ENCODE measurements at places on chromosomes 5 and 9.

GRCh38 chr9:95981761-95982390, 106.4 kb downstream of the ERCC6L2 start:
- DNase-seq = no peak

DNA sequence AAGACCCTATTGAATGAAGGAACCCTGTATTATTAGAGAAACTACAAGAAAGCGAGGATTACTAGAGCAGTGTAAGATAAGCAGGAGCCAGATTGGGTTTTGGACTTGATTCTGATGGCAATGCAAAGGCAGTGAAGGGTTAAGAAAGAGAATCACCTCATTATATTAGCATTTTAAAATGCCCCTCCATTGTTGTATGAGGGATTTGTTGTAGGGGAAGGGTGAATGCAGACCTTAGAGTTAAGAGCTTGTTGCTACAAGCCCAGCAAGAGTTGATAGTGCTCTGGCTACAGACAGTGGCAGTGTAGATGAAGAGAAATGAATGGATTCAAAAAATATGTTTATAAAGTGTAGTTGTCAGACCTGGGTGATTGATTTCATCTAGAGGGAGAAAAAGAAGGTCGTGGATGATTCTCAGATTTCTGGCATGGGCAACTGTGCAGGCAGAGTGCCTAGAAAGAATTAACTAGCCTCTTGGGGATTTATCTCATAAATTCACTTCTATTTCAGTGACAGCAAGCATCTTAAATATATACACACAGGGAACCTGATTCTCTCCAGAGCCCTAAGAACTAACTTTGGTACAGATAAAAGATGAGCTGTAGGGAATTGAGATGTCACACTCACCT, 344.8 kb downstream of the ARRDC3 start:
- DNase-seq = no peak

GRCh38 chr9:10586407-10586806, 26.4 kb downstream of the PTPRD start:
- no peak for DNase-seq

- DNase-seq = no peak
Measured at GRCh38 chr5:5326115-5326758, 96.2 kb upstream of the ICE1 start.
